ENCODE measurements at places on chromosomes 5 and 9.

DNA sequence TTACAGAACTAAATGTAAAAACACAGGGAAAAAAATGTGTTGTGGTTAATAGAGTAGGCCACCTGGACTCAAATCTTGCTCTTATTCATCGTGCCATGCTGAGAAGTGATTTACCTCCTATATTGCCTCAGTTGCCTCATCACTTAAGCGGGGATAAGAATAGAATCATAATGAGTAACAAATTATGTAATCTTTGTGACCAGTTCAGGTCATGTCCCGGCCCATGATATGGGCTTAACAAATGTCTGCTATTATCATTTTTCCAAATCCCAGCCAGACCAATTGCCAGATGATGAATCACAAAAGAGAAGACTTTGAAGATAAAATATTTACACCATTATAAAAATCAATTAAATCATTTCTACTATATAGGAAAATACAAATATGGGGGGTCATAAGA is 89.8 kb downstream of the CDH6 start:
- DNase-seq, result no peak

- no peak for DNase-seq
Measured at GRCh38 chr5:83683836-83684235, 36.8 kb downstream of the HAPLN1 start.

DNA sequence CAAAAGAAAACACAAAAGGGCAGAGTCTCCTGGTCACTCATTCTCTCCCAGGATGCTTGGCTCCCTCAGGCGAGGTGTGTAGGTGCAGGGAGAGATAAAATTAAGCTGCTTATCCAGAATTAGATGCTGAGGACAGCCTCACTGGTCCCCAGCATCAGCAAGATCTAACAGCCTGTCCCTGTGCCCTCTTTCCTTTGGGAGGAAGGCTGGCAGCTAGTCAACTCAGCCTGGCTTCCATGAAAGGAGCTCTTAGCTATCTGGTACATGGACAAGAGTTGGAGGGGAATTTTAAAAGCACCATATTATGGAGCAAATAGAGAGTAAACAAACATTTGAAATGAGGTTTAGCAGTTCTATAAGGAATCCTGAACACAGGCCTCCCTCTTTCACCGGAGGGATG is 198.5 kb upstream of the PANK3 start:
- DNase-seq, result no peak

DNA sequence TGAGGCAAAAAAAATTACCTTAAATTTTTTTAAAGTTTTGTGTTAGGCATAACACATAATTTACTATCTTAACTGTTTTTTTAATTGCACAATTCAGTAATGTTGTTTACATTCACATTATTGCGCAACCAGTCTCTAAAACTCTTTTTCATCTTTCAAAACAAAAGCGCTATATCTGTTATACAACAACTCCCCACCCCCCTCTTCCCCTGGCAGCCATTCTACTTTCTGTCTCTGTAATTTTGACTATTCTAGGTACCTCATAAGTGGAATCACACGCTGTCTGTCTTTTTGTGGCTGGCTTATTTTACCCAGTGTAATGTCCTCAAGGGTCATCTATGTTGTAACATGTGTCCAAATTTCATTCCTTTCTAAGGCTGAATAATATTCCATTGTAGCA is 241.5 kb upstream of the DMRT1 start:
- no peak for DNase-seq

DNA sequence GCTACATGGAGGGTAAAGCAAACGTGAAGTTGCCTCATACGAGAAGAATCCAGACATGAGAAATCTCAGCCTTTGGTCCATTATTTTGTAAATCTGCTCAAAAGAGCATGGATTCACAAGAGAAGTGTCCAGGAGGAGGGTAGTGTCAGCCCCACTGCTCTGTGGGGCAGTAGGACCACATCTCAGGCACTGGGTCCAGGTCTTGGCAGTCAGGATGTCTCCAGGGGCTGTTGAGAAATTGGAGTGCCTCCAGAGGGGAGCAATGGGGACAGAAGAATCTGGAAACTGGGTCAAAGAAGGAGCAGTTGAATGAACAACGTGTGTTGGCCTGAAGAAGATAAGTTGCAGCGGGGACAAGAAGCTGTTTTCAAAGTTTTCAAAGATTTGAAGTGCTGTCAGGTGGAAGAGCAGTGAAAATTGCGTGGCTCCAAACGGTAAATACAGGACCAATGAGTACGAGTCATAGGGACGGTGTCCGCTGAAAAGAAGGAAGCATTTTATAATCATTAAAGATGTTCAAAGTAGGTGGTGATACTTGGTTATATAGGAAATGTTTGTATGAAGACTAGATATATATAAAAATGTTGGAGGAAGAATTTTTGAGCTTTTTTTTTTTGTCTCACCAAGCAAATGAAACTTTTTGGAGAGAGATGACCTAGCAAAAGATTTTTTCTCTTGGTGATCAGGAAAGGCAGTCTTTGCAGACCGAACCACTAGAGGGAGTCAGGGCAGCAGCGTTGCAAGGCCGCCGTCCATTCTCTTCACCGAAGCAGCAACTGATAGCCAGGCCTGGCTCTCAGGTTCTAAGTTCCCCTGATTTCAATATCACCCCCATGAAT is 57.1 kb upstream of the ZBED3 start:
- DNase-seq, result peak; percentile 76

DNA sequence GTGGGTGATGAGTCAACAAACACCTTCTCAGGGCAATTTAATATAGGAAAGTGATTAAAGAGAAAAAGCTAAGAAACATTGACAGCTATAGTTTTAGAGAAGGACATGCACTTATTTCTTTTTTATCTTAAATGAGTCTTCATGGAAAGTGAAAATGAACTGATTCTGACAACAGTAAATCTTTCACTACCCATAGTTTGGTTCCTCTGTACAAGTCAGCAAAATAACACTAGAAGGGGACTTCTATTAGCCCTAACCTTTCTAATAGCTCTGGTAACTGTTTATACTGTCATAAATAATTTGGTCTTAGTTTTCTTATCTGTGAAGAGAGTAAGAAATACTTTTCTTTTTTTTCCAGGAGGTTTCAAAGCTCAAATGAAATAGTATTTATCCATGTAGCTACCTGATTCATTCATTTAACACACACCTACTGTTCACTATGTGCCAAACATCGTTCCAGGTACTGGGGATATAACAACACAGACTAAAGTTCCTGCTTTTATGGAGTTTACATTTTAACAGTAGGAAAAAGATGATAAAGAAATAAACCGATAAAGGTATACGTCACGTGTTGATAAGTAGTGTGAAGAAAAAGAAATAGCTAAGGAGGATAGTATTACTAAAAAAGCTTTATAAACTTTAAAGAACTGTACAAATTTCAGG is 148.2 kb downstream of the PCSK1 start:
- no peak for DNase-seq

GRCh38 chr9:86918556-86918955 is 28.8 kb downstream of the GAS1 start:
- no peak for DNase-seq

- DNase-seq, result no peak
Measured at GRCh38 chr5:6574537-6575245, 58.2 kb downstream of the NSUN2 start.

- DNase-seq, result no peak
Measured at GRCh38 chr5:31987985-31988710, 186.0 kb downstream of the GOLPH3 start.

DNA sequence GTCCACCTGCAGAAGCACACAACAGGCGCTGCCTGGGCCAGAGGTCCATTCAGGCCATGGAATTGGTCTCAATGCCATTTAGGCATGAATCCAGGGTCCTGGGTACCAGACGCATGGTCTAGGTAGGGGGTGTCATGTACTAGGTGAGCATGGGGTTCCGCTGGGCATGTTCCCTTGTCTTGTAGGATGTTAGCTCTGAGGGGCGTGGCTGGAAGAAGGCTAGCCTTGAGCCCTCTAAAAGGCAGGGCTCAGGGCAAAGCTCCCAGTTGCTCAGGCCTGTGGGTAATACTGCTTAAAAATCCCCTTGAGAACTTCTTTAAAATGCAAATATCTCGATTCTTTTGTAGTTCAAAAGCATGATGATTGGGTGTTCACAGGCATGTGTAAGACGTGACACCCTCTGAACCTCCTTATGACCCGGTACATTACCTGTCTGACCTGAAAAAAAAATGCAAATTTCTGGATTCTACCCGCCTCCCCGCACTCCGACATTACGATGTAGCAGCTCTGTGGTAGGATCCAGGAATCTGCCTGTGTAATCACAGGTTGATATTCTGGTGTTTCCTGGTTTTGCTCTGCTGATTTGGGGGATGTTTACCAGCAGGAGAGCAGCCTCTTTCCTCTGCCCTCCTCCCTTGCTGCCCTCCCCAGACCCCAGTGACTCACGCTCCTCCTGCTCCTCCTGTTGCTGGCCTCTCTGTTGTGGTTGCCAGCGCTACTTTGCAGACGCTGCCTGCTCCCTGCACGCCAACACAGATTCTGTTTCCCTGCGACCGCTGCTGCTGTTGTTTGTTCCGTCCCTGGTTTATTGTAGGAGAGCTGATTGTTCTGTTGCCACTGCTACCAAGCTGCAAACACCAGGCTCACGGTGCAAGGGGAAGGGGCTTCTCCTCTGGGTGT is 5.7 kb downstream of the TMC1 start:
- peak; percentile 86 for DNase-seq

- DNase-seq, result no peak
Measured at GRCh38 chr9:13778631-13779030, 499.1 kb upstream of the MPDZ start.

- no peak for DNase-seq
Measured at GRCh38 chr9:69140123-69140735, 33.8 kb upstream of the TJP2 start.

DNA sequence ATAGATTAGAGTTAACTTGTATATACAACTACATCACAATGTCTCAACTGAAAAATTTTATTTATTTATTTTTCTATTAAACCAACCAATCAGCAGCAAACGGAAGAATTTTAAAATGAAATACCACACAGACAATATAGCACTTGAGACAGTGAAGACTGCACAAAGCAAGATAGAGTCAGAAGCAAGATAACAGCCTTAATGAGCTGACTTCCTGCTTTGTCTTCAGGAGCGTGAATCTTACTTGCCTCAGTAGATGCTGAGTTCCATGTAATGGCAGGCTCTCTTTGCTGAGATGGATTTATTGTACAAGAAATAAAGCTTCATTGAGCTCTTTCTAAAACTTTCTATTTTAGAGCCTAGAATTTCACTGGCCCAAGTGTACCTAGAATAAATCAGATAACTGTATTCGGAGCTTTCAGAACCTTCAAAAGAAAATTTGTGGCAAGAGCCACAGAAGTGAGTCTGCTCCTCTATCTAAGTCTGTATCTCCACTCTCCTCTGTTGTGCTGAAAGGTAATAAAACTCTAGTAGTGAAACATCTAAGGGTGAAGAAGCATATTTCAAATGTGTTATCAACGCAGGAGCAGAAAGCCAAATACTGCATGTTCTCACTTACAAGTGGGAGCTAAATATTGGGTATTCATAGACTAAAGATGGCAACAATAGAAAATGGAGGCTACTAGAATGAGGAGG is 83.3 kb upstream of the ANKRD55 start:
- DNase-seq, result no peak

- DNase-seq, result no peak
Measured at GRCh38 chr5:100406640-100407039, 128.5 kb upstream of the FAM174A start.

GRCh38 chr9:3929345-3930047 is 370.4 kb downstream of the GLIS3 start:
- peak; percentile 65 for DNase-seq

- DNase-seq, result no peak
Measured at GRCh38 chr5:142171270-142171669, 62.7 kb downstream of the NDFIP1 start.

GRCh38 chr5:59097116-59097515 is 514.2 kb downstream of the RAB3C start:
- no peak for DNase-seq

GRCh38 chr5:65803699-65804391 is 81.8 kb downstream of the NLN start:
- no peak for DNase-seq

DNA sequence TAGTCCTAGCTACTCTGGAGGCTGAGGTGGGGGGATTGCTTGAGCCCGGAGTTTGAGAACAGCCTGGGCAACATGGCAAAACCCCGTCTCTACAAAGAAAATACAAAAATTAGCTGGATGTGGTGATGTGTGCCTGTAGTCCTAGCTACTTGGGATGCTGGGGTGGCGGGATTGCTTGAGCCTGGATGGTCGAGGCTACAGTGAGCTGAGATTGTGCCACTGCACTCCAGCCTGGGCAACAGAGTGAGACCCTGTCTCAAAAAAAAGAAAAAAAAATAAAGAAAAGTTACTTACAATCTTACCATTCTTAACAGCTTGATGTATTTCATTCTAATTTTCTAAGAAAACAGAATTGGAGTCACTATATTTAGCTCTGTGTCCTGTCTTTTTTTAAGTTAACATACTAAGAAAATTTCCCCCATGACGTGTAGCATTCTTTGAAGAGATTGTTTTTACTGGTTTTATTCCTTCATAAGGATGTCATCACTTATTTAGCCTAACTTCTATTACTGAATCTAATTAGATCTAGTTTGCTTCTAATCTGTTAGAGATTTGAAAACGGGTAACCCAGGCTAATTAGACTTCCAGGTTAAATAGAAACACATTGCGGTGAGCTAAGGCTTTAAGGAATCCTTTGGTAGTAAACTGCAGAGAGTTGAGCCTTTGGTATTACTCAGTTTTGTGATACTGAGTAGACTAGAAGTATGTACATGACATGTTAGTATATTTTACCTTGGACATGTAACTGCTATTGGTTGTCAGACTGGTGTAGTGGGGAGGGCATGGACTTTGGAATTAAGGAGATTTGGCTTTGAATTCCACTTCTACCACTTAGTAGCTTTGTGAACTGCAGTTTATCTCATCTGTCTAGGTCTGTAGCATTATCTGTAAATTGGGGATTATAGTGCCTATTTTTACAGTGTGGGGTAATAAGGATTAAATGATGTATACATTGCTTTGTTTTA is 24.0 kb downstream of the HSPA4 start:
- no peak for DNase-seq

DNA sequence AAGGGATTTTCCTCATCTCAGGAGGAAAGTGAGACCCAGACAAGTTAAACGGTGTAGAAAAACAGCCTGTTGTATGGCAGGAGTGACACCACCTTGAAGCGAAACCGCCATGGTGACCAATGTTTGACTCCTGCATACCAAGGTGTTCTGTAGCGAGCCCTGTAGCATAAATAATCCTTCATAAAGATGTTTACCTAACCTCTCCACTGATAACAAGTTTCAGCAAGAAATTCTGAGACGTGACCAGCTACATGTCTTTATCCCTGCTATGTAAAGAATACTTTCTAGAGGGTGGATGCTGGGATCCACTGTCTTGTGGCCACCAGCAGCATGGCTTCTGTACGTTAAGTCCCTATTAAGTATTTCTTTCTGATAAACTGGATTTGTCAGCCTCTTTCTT is 148.1 kb downstream of the MPDZ start:
- DNase-seq, result no peak

DNA sequence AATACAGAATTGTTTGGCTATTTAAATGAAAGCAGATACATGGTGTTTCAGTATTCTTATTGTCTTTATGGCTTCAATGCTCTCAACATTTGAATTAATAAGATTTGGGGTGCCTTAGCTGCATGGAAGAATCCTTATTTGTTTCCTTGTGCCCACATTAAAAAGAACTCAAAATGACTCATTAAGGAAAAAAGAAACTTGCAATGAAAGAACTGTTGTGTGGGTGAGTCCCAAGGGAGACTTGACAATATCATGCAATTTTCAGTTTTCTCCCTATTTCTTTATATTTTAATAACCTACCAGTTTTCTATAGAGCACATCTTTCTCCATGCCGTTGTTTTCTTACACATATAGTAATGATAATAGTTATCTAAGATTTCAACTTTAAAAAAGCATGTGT is 404.0 kb downstream of the PDE4D start:
- no peak for DNase-seq

Data from HAP-1 (cell line).